ENCODE measurements at places on chromosomes 16 and 17. TPM values are rescaled to one million over a fixed set of nuclear protein-coding genes. Genes with fewer than 3 reads are reported as not detected.

Gene NPIPB6
- 2.0 TPM for total RNA-seq

Gene CARHSP1
- 41.2 TPM for total RNA-seq

- no peak for DNase-seq
Observed at GRCh38 chr16:56382901-56383355, 42.4 kb downstream of the AMFR start.

DNA sequence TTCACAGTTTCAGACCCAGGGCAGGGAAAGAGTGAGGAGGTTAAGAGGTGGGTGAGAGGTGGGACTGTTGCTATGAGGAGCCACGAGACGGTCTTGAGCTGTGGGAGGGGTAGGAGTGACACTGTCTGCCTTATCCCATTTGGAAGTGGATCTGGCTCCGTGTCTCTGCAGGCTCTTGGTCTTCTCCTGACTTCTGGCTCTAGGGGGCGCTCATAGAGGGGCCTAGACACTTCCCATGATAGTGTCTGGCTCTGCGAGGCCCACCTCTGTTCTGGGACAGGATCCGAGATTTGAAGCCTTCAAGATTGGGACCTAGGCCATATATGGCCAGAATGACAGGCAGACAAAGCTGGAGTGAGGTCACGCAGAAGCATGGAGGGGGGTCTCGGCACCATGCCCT, 204.5 kb downstream of the GSG1L start:
- no peak for DNase-seq

- no peak for DNase-seq
Observed at GRCh38 chr17:65670667-65671371, 109.4 kb upstream of the AXIN2 start.
